ENCODE measurements at places on chromosomes 4 and X.

GRCh38 chr4:42541647-42542046 is 115.3 kb downstream of the ATP8A1 start:
- DNase-seq, result no peak

- DNase-seq, result no peak
Observed at GRCh38 chrX:120271218-120271617, 20.6 kb downstream of the ZBTB33 start.

- no peak for DNase-seq
Observed at GRCh38 chr4:99983289-99983943, 33.3 kb upstream of the H2AZ1 start.

- DNase-seq, result no peak
Observed at GRCh38 chr4:84467601-84468000, 31.5 kb downstream of the NKX6-1 start.

DNA sequence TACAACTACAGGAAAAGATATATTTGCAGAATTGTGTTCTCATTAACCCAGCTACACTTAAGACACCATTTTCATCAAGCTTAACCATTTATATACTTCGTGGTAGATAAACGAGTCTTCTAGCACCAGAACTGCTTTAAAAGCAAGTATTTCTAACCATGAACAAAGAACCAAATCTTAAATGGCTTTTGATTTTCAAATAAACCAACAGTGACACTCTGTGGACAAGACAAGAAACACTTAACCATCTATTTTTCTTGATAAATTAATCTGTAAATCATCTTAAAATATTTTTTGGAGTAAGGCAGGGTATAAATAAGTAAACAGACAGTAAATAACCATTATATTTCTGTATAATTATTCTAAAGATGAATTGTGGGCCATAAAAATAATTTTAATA is 10.2 kb downstream of the BEND2 start:
- no peak for DNase-seq

DNA sequence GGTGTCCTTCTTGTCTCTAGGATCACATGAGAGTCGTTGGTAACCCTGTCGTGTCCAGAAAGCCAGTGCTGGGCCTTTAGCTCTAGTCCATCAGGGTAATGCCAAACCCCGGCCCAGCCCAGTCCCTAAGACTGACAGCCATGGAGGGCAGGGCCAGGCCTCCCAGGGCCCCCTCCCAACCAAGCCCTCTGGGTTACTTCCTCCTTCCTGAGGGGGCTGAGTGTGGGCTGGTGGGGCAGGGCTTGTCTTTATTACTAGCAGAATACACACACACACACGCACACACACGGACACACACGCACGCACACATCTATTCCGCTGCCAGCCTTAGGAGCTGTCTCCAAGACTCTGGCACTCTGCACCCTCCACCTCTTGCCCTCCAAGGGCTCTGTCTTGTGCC is 35.6 kb upstream of the CDKN2AIP start:
- no peak for DNase-seq

DNA sequence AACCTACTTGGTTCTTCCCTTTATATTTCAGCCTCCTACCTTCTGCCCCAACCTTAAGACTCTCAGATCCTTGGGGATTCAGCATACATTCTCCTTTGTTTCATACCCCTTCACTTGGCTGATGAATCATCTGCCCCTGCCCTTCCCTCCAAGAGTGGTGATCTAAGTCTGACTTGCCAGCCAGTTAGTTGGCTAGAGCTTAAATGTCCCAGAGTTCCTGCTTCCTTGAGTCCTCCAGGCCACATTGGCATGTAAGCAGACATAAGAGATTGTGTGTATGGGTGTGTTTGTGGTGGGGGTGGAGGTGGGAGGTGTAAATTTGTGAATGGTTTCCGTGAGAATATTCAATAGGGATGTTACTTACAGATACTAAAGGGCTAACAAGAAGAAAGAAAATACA is 3.7 kb upstream of the TEX13D start:
- no peak for DNase-seq
